Left hindlimb (tissue), 1 donor: ENCODE measurements at places on chromosomes 4 and X.

DNA sequence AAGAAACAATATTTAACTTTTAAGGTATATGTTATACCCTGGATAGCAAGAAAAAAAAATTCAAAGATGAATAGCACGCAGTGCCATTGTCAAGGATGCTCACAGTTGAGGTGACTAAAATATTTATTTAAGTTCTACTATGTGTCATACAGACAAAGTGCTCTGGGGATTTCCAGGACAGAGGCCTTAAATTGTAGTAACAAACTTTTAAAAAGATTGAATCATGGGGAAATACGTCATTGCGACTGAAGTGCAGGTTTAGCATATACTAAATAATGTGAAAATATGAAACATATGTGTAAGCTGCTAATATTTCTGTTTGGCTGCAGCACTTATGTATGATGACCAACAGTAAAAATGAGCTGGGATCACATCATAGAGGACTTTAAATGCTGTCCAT, 748.0 kb upstream of the PCDH7 start:
- no peak for DNase-seq

GRCh38 chrX:53320543-53321229, 39.3 kb upstream of the IQSEC2 start:
- DNase-seq: peak; percentile 29

- peak; percentile 42 for DNase-seq
Observed at GRCh38 chr4:10983268-10983667, 298.7 kb upstream of the CLNK start.

DNA sequence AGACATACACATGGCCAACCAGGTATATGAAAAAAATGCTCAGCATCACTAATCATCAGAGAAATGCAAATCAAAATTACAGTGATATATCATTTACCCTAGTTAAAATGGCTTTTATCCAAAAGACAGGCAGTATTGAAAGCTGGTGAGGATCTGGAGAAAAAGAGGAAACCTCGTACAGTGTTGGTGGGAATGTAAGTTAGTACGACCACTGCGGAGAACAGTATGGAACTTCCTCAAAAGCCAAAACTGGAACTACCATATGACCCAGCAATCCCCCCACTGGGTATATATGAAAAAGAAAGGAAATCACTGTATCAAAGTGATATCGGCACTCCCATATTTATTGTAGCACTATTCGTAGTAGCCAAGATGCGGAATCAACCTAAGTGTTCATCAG, 23.4 kb downstream of the ABHD18 start:
- no peak for DNase-seq

- DNase-seq: no peak
Observed at GRCh38 chrX:48046846-48047245, 24.6 kb downstream of the ZNF630 start.

- no peak for DNase-seq
Observed at GRCh38 chr4:140353786-140354185, 19.7 kb upstream of the SCOC start.

DNA sequence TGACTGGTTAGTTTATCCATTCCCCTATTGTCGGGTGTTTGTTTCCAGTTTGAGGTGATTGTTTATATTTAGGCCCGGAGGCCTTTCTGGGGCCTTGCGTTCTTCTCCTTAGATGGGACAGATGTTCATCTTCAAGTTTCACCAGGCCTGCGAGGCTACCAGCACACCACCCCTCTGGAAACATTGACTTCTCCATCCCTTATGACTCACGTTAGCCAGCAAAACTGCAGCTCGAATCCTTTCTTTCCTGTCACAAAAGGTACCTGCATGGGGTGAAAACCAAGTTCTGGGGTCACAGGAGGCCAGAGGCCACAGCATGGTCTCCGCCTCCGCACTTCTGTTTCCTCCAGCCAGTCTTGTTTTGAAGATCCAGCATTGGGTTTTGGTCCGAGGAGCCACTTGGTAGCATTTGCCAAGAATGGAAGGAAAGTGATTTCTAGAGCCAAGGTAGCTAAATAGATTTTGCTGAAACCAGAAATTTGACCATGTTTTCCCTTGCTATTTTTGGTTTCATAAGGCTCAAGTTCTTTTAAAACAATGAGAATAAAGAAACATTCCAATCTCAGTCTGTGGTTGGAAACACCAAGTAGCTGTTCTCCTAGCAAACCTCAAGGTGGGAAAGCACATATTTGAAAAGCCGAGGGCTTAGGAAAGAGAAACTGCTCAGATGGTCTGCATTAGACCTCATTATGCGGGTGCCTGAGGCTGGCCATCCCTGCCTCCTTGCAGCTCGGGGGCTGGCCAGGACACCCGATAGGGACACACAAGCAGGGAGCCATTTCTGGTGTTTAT, 5.6 kb downstream of the NYX start:
- DNase-seq: no peak

- no peak for DNase-seq
Observed at GRCh38 chrX:132774010-132774714, 184.3 kb downstream of the HS6ST2 start.

DNA sequence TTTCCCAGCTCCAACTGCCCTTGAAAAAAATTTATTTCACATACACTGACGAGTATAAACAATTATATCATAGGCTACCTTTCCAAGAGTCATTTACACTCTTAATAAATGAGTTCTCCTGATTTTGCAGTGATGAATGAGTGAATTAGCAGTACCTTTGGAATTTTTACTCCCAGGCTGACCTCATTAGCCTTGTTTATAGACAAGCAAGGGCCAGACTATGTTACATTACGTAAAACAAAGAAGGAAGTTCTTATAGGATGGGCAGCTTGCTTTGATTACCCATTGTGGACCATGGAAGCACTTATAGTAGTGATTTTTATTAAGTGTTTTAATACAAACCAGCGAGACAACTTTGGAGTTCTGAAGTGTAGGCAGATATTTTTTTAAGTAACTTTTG, 112.9 kb upstream of the C1QTNF7 start:
- DNase-seq: no peak

- DNase-seq: no peak
Observed at GRCh38 chr4:168705121-168705520, 208.3 kb downstream of the PALLD start.

- DNase-seq: no peak
Observed at GRCh38 chr4:4461850-4462249, 74.9 kb downstream of the NSG1 start.

DNA sequence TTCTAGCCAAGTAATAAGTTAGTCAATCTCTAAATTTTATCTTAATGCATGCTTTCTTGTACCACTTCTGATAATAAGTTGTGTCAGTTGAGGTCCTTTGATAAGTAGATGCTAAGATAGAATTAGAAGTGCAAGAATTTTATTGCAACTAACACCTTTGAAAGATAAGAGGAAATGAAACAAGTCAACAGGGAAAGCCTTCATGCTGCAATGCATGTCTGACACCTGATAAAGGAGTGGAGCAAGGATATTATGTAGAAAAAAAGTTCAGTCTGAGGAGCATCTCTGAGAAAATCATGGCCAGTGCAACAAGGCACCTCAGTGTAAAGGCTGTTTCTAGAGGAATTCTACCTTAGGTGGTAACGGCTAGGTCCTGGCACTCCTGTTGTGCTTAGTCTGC, 210.7 kb upstream of the PPP1R2C start:
- no peak for DNase-seq

GRCh38 chrX:134246282-134246681, 9.3 kb downstream of the CCDC160 start:
- no peak for DNase-seq

DNA sequence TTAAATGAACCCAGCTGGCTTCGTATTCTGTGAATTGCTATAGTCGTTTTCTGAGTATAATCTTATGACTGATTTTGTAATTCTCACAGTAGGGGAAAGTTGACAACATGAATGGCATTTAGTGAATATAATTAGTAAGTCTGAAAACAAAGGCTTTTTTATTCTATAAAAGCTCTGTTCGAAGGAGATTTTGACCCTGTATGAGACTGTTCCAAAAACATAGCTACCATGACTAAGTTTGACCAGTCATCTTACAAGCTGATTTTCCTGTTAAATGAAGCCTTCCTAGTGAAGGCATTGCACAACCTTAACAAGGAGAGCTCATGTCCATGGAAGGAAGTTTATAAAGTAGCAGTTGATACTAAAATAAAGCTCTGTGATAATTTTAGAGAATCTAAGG, 242.3 kb downstream of the RPA4 start:
- no peak for DNase-seq

DNA sequence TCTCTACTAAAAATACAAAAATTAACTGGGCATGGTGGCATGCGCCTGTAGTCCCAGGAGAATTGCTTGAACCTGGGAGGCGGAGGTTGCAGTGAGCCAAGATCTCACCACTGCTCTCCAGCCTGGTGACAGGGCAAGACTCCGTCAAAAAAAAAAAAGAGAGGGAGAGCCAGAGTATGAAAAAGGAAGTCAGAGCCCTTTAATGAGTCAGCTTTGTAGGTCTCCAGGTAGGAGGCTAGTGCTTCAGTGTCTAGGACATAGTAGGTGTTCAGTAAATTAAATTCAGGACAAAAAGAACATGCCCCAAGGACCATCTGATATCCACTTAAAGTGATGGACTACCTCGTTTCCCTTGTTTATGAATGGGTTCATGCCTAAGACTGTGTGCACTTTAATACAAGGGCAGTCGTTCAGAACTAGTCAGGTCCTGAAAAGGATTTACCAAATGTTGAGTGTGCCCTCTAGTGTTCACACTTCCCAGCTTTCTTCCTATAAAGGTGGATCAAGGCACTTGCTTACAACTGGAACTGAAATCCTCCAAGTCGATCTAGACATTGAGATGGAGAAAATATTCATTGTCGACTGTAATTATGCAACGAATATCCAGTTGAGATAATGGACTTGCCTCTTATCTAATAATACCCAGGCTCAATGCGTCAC, 29.0 kb downstream of the F9 start:
- no peak for DNase-seq

DNA sequence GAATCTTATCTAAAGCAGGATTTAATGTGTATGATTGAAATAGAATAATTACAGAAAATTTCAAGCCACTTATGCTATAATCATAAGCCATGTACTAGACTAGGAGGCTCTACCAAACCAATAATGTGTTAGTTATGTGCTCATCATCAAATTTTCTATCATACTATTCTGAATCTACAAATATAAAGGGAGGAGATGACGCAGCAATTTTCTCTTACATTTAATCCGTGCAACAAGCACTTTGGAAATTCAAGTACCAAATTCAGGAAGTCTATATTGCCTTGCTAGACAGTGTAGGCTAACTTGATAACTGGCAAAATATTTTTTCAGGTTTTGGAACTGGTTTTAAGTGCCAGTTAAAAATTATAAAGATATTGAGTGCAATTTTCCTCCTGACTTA, 283.5 kb downstream of the C4orf33 start:
- no peak for DNase-seq

- DNase-seq: no peak
Observed at GRCh38 chrX:70169281-70169680, 8.0 kb upstream of the DGAT2L6 start.

- DNase-seq: no peak
Observed at GRCh38 chrX:132757066-132757623, 201.3 kb downstream of the HS6ST2 start.

GRCh38 chr4:124450851-124451250, 261.7 kb downstream of the ANKRD50 start:
- no peak for DNase-seq

DNA sequence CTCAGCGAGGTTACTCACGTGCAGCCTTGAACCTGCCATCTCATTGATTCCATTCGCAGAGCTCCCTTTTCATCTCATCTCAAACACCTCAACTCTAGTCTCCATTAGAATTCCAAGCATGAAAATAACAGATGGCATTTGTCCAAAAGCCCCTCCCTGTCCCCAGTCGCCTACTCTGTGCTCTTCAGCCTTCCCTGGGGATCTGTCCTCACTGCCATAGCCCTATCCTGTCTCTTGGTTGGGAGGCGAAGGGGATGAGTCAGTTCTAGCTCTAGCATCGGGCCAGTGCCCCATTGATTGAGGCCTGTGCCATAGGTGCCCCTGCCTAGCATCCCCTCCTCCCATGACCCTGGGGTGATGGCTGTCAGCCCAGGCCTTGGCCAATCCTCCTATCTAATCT, 134.0 kb upstream of the PJA1 start:
- no peak for DNase-seq

GRCh38 chr4:76556452-76556851, 121.4 kb downstream of the SHROOM3 start:
- no peak for DNase-seq

- no peak for DNase-seq
Observed at GRCh38 chr4:114108869-114109268, 129.4 kb upstream of the ARSJ start.

- no peak for DNase-seq
Observed at GRCh38 chrX:38878641-38879340, 77.5 kb downstream of the MID1IP1 start.

GRCh38 chr4:32506067-32506466, 1785.9 kb downstream of the PCDH7 start:
- DNase-seq: no peak

DNA sequence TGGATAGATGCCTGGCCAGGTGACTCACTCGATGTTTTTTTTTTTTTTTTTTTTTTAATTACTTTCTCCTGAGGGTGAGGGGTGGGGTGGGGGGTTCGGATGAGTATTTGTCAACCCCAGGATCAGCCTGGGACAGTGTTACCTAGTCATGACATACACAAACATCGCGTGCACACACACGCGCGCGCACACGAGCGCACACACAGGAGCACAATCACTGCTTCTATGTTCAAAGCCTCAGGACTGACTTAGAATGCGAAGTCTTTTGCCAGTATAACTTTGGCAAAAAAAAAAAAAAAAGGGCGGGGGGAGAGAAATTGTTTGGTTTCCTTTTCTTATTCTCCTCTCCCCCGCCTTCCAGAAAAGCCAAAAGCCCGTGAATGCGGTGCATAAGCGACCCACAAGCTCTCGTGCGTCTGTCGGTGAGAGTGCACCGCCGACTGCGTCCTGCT, 115.0 kb upstream of the TEX13C start:
- no peak for DNase-seq

DNA sequence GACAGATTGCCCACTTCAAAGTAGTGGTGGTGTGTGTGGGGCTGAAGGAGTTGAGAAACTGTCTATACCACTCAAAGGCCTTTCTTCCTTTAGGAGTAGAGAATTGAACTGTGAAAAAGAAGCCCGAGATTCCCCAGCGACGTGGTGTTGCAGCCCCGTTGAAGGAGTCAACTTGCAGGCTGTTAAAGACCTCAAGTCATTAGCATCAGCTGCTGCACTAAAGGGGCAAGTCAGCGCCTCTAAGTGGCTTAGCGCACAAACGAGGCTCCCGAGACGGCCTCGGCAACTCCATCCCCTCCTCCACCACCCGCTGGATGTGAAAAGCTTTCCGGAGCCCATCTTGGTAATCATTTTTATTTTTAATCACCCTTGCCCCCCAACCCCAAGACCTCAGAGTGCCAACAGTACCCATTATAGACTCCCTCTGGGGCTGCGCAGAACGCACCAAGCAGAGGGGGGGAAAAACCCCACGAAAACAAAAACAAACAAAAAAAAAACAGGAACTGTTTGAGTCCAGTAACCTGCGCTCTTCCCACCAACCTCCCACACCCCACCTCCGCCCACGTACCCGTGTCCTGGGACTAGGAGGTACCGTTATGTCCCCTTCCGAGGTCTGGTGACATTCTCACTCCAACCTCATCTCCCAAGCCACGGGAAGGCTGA, 913 bp upstream of the PRDM8 start:
- no peak for DNase-seq
